Pancreas (tissue), 10 donors: ENCODE measurements at places on chromosomes 2 and 18. TPM values are rescaled to one million over a fixed set of nuclear protein-coding genes. Genes with fewer than 3 reads are reported as not detected.

TMX3 gene
- polyA plus RNA-seq: 25.5 TPM

LYPD1 gene
- 3.8 TPM for polyA plus RNA-seq

SNORC gene
- 4.0 TPM for polyA plus RNA-seq

POU3F3 gene
- not detected for polyA plus RNA-seq

CROCC2 gene
- polyA plus RNA-seq: 0.04 TPM

RAMP1 gene
- polyA plus RNA-seq: 87.6 TPM

MC5R gene
- not detected for polyA plus RNA-seq

CHN1 gene
- 15.4 TPM for polyA plus RNA-seq

C1GALT1C1L gene
- polyA plus RNA-seq: 0.30 TPM

TBR1 gene
- not detected for polyA plus RNA-seq

RAB6C gene
- polyA plus RNA-seq: 0.12 TPM
